ENCODE measurements at places on chromosomes 11 and 22.

GRCh38 chr11:11329062-11329806, 23.8 kb downstream of the CSNK2A3 start:
- no peak for DNase-seq

- no peak for DNase-seq
Measured at GRCh38 chr22:24836282-24836681, 30.3 kb downstream of the SGSM1 start.

- no peak for DNase-seq
Measured at GRCh38 chr11:16357775-16358174, 1.4 kb upstream of the SOX6 start.

GRCh38 chr11:4551346-4551979, 6.5 kb downstream of the OR52M1 start:
- no peak for DNase-seq

DNA sequence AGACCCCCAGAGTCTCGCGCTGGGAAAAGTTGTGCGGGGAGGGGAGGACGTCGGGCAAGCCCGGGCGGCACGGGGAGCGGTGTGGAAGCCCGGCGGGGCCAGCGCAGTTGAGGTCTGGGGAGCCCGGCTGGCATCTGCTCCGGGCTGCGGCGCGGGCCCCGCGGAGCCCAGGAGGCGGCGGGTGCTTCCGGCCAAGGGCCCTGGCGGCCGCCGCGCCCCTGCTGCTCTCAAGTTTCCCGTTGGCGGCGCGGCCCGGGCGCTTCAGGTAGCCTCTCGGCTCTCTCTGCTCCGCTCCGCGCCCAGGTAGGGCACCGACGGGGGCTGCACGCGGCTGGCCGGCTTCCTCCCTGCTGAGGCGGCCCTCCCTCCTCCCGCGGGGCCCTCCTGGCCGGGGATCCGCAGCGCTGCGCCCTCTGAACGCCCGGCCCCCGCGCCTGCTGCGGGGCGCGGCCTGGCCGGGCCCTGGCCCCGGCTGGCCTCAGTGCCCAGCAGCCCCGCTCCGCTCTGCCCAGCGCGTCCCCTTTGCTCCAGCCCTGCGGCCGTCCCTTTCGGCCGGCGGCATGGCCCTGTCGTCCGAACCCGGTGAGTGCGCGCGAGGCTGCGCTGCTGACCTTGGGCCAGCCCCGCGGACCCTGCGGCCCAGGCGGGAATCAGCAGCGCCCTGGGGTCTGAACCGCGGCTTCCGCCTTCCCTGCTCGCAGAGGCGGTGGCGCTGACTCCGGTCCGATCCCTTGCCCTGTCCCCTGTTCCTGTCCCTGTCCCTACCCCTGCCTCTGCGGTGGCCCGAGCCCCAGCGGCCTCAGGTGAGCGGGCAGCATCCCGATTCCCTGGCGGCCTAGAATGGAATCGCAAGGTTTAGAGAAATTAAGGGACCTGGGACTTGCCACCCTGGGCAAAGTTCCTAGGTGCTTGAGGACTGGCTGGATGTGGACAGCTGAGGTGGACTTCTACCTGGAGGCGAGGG, 4.3 kb upstream of the AMPD3 start:
- peak; percentile 15 for DNase-seq

DNA sequence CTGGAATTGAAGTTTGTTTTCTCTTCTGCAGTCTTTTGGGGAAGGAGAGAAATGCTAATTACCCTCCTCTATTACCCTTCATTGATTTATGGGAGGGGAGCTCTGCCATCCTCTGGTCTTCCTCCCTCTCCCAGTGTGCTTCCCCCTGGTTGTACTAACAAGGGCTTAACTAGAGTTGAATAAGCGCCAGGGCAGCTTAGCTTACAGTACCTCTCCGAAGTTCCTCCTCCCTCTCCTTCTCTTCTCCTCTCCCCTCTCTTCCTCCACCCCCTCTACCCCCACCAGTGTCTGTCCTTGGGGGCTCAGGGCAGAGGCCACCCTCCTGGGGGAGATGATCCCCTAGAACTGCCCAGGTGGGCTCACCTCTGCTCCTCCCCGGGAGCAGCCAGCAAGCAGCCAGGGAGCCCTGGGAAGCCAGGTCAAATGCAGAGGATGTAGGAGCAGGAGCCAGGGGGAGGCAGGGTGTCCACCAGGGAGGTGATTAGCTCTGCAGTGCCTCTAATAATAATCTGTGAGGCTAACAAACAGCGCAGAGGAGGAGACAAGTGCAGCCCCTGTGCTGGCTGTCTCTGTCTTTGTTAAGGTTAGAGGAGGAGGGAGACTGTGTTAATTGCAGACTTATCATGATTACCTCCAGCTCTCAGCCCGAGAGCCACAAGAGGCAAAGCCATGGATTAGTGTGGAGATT, 191.6 kb upstream of the CADM1 start:
- no peak for DNase-seq

DNA sequence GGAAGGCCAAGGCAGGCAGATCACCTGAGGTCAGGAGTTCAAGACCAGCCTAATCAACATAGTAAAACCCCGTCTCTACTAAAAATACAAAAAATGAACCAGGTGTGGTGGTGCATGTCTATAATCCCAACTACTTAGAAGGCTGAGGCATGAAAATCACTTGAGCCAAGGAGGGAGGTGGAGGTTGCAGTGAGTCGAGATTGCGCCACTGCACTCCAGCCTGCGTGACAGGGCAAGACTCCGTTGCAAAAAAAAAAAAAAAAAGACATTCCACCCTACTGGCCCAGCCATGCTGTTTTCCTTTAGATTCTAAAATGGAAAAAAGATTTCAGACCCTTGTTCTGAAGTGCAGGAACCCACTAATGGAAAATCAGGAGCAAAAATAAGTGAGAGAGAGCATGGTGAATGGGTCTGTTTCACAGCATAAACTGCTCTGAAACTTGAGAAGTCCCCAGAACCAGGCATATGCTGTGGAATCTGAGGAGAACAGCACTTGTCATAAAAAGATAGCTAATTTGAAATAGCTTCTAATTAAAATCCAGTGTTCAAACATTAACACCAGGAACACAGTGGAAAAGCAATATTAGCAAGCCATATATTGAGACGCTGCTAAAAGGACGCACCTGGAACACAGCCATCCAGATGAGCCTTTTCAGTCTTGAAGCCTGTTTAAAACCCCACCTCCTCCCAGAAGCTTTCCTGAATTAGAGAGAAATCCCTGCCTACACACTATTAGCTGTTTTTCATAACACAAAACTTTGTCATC, 66.3 kb upstream of the CHRM4 start:
- DNase-seq: no peak

DNA sequence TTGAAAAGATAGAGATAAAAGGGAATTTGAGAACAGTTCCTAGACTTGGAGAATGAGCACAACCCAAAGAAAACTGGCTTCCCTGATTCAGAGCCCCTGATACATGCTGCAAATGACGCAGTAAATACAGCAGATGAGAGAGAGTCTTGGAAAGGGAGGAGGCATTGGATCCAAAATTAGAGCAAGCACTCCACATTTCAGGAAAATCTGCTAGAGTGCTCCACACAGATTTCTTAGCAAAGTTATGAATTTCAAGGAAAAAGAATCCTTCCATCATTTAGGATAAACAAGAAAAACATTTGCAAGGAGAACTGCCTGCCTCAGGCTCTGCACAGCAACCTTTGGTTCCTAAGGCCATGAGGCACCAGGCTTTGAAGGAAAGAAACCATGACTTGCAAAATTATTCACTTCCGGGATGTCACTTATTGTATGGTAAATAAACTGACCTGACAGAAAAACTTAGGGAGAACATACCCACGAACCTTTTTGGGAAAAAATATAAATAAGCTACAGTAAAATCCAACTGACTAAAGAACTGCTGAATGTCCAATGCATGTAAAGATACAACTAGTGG, 89.8 kb upstream of the RTL6 start:
- no peak for DNase-seq

- DNase-seq: peak; percentile 25
Measured at GRCh38 chr11:74397501-74398243, 561 bp downstream of the PGM2L1 start.

DNA sequence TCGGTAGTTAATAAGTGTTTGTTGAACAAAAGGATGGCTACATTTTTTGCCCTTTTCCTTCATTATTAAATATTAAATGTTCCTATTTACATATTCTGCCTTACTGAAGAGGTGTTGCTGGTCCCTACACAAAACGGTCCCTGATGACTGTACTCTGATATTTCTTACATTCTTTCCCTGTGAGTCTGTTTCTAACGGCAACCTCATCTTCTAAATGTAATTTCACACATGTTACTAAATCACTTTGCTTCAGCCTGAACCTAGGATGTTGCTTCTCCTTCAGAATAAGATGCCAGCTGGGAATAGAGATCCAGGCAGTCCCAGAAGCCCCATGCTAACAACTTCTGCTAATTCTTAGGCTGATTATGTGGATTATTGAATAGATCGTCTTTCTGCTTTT, 50.3 kb downstream of the SPON1 start:
- DNase-seq: no peak

GRCh38 chr11:113773092-113773415, 438 bp downstream of the ZW10 start:
- DNase-seq: no peak

- no peak for DNase-seq
Measured at GRCh38 chr11:45267652-45268299, 18.4 kb downstream of the SYT13 start.

GRCh38 chr11:127859941-127860354, 727.4 kb downstream of the ETS1 start:
- DNase-seq: no peak

- DNase-seq: no peak
Measured at GRCh38 chr11:93498641-93499040, 44.5 kb downstream of the SMCO4 start.

DNA sequence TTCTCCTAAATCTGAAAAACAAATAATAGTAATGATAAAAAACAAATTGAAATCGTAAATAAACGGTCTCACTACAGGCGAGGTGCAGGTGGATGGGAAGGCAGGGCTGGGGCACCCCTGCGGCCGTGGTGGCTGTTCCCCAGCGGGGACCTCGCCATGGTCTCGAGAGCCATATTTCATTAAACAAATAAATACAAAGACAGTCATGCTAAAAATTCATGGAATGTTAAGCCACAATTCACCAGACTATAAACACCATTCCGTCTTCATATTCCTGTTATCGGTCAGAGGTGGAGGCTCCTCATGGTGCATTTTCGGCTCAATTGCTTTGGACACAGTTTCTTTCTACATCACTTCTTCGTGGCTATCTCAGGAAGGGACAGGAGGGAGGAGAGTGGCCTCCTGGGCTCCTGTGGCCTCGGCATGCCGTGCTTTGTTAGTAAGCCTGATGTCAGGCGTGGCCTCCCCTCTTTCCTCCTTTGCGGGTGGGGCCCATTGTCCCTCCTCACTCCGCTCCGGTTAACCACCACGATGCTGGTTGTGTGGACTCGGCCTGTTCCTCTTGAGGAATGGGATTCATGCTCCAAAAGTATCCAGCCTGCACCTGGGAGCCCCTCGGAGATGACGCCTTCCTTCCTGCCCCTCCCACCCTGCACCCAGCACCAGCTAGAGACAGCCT, 16.1 kb upstream of the BRSK2 start:
- no peak for DNase-seq

DNA sequence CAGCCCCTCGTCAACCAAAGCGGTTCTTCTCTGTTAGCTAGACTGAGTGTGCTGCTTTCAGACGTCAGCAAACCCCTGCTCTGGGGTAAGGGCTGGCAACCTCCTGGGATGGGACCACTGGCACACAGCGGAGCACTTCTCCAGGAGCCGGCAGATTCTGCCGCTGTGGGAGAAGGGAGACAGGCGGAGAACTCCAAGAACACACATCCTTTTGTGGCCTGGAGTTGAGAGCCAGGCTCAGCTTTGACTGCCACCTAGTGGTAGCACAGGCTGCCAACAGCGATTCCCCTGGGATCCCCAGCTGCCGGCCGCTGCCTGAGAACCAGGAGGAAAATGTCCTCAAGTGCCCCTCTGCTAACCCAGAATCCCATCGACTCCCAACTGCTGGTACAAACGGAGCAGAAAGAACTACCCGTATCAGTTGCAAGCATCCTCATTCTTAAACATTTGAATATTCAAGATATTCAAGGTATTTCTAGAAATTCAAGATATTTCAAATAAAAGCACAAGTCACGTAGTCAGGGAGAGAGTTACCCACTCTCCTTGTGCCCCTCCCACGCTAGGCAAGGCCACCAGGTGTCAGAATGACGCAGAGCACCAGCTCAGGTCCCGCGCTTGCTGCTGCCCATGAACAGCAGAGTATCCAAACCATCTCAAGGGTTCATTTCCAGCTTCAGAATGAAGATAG, 4.9 kb downstream of the LTO1 start:
- DNase-seq: peak; percentile 41

- DNase-seq: no peak
Measured at GRCh38 chr22:31537019-31537535, 40.7 kb downstream of the SFI1 start.

DNA sequence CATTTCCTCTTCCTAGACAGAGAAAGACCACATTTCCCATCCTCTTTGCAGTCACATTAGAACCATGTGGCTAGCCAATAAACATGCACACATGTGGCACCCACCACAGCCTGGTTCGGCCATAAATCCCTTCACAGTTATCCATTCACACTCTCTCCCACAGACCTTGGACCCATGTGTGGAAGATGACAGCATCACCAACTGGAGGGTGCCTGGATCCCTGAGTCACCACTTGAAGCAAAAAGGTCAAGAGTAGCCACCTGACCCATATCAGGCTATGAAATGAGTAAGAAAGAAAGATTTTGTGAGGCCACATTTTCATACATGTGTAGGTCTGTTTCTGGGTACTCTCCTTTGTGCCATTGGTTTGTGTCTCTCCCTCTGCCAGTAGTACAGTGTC, 9.0 kb upstream of the TMEM121B start:
- no peak for DNase-seq

DNA sequence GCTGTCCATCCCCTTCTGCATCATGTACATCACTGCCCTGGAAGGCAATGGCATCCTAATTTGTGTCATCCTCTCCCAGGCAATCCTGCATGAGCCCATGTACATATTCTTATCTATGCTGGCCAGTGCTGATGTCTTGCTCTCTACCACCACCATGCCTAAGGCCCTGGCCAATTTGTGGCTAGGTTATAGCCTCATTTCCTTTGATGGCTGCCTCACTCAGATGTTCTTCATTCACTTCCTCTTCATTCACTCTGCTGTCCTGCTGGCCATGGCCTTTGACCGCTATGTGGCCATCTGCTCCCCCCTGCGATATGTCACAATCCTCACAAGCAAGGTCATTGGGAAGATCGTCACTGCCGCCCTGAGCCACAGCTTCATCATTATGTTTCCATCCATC, 337 bp downstream of the OR52B6 start:
- DNase-seq: no peak

- DNase-seq: no peak
Measured at GRCh38 chr11:12248330-12248729, 129.0 kb upstream of the PARVA start.

- DNase-seq: peak; percentile 87
Measured at GRCh38 chr11:35391922-35392688, 27.3 kb downstream of the SLC1A2 start.

- DNase-seq: no peak
Measured at GRCh38 chr11:8213376-8213775, 44.6 kb upstream of the RIC3 start.

Measured in activated naive CD4-positive, alpha-beta T cell (primary cell).